ENCODE measurements at places on chromosomes 12 and 14.

GRCh38 chr12:45388545-45388944, 172.7 kb downstream of the ANO6 start:
- H3K4me1 ChIP-seq: no peaks in the 10 kb centered on the region
- peak; percentile 34 for DNase-seq
- no peaks in the 10 kb centered on the region for H3K27me3 ChIP-seq
- H3K4me3 ChIP-seq: no peak overlapping the region
- peaks cover 13% of the 10 kb centered on the region for H3K36me3 ChIP-seq
- H3K27ac ChIP-seq: no peak overlapping the region

DNA sequence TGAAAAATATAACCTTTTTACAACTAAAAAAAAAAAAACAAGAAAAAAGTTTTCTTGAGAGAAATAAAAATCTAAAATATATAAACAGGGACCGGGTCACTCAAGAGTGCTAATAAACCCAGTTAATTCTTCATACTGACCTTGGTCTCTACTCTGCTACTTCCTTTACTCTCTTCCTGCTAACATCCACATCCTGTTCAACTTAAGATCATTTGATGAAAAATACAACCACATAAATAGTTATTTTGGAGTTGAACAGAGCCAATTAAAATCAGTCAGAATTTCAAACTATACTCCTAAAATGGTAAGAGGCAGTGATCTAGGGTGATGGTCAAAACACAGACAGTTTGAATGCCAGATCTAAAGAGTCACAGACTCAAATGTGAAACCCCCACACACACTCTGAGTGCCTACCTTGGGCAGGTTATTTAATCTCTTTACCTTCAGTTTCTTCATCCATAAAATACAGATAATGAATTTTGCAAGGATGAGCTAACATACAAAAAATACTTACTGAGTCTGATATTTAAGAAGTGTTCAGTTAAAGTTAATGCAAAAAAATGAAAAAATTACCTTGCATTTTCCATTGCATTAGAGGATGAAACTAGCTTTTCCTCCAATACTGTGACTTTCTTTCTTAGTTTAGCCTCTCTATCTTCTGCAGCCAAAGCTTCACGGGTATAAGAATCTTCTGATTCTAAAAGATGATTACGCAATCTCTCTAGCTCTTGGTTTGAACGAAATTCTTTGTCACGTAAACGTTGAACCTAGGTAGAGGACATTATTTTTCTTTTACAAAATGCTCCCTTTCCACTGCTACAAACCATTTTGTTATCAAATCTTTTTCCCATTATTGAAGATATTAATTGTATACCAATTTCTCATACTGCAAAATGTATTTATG, 40.9 kb downstream of the TRIP11 start:
- H3K4me3 ChIP-seq: no peak overlapping the region
- peaks cover 18% of the 10 kb centered on the region for H3K36me3 ChIP-seq
- no peaks in the 10 kb centered on the region for H3K27me3 ChIP-seq
- H3K27ac ChIP-seq: no peak overlapping the region
- peak; percentile 19 for DNase-seq
- H3K4me1 ChIP-seq: no peaks in the 10 kb centered on the region

GRCh38 chr14:72880820-72881219, 13.1 kb downstream of the DPF3 start:
- no peak overlapping the region for H3K27ac ChIP-seq
- H3K4me1 ChIP-seq: peaks cover 32% of the 10 kb centered on the region
- no peaks in the 10 kb centered on the region for H3K36me3 ChIP-seq
- H3K27me3 ChIP-seq: no peaks in the 10 kb centered on the region
- H3K4me3 ChIP-seq: no peak overlapping the region

GRCh38 chr14:96260341-96260821, 4.4 kb downstream of the BDKRB1 start:
- no peaks in the 10 kb centered on the region for H3K4me1 ChIP-seq
- H3K36me3 ChIP-seq: no peaks in the 10 kb centered on the region
- no peak for DNase-seq
- peaks cover 6% of the 10 kb centered on the region for H3K27me3 ChIP-seq

DNA sequence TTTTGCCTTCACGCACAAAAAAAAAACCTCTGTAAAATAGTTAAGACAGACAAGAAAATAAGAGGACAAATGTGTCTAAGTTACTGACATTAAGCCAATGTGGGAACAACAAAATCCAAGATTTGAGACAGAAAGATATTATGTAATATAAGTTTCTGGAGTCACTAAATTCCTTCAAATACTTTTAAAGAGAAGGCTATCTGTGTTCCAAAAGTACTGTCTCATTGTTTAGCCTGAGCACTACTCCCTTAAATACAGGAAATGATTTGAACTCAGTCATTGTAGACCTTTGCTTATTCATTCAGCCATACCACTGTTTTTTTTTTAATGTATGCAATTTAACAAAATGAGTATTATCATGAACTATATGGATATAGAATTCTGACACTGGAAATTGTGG, 82.7 kb upstream of the KITLG start:
- H3K27me3 ChIP-seq: no peaks in the 10 kb centered on the region
- no peaks in the 10 kb centered on the region for H3K36me3 ChIP-seq
- H3K27ac ChIP-seq: no peak overlapping the region
- H3K4me3 ChIP-seq: no peak overlapping the region
- no peak for DNase-seq

DNA sequence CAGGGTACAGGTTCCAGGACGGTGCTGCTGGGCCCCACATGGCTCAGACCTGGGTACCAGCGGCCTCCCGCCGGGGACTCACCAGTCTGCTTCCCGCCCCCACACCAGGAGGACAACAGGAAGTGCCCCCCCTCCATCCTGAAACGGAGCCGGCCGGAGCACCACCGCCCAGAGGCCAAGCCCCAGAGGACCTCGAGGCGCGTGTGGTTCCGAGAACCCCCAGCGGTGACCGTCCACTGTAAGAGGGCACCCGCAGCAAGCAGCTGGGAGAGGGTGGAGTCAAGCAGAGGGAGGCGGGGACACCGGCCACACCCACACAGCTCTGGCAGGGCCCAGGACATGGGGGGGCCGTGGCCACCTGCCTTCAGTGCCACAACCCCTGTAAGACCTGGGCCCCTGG, 8.1 kb downstream of the C14orf180 start:
- H3K4me3 ChIP-seq: no peak overlapping the region
- no peaks in the 10 kb centered on the region for H3K36me3 ChIP-seq
- no peak for DNase-seq
- no peaks in the 10 kb centered on the region for H3K4me1 ChIP-seq
- H3K27ac ChIP-seq: no peak overlapping the region

DNA sequence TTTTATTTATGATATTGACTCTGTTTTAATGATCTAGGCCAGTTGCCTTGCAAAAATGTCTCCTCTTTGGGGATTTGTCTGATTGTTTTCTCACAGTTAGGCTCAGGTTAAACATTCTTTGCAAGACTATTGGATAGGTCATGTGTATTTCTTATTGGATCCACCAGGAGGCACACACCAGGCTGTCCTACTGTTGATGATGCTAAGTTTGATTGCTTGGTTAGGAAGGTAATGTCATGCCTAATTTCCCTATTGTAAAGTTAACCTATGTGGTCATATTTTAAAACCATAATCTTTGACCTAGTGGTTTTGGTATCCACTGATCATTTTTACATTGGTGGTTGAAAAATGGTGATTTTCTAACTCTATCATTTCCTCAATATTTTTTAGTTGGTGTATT, 137.1 kb downstream of the BRMS1L start:
- no peak overlapping the region for H3K4me3 ChIP-seq
- H3K36me3 ChIP-seq: no peaks in the 10 kb centered on the region
- no peak overlapping the region for H3K27ac ChIP-seq

- no peak for DNase-seq
- peak overlapping the region; percentile 73 for H3K27ac ChIP-seq
- no peaks in the 10 kb centered on the region for H3K27me3 ChIP-seq
- no peak overlapping the region for H3K4me3 ChIP-seq
- peaks cover 2% of the 10 kb centered on the region for H3K36me3 ChIP-seq
These were observed 13.8 kb downstream of the DTX1 start for GRCh38 chr12:113070117-113070906.

GRCh38 chr14:68389943-68390342, 402.9 kb downstream of the ZFP36L1 start:
- H3K4me1 ChIP-seq: peaks cover 4% of the 10 kb centered on the region
- no peak overlapping the region for H3K27ac ChIP-seq
- H3K27me3 ChIP-seq: no peaks in the 10 kb centered on the region
- H3K4me3 ChIP-seq: no peak overlapping the region
- DNase-seq: no peak

DNA sequence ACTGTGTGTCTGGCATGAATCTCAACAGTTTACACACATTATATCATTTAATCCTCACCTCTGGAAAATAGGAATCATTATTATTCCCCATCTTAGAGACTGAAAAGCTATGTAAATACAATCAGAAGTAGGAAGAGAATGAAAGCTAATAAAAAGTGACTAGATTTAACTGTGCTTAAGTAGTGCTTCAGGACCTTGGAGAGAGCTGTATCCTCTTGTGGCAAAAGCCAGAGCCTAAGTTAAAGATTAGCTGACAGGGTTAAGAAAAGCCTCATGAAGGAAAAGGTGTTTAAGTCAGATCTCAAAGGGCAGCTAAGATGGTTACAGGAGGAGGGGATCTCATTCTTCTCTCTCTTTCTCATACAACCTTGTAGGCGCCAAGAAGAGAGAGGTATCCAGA, 65.3 kb upstream of the TMEM233 start:
- H3K27ac ChIP-seq: no peak overlapping the region
- no peaks in the 10 kb centered on the region for H3K27me3 ChIP-seq
- H3K4me3 ChIP-seq: no peak overlapping the region
- no peaks in the 10 kb centered on the region for H3K36me3 ChIP-seq
- DNase-seq: no peak

- H3K36me3 ChIP-seq: no peaks in the 10 kb centered on the region
- DNase-seq: no peak
- peaks cover 11% of the 10 kb centered on the region for H3K4me1 ChIP-seq
- H3K4me3 ChIP-seq: no peak overlapping the region
- no peaks in the 10 kb centered on the region for H3K27me3 ChIP-seq
These were observed 8.4 kb upstream of the PGF start for GRCh38 chr14:74963705-74964271.

DNA sequence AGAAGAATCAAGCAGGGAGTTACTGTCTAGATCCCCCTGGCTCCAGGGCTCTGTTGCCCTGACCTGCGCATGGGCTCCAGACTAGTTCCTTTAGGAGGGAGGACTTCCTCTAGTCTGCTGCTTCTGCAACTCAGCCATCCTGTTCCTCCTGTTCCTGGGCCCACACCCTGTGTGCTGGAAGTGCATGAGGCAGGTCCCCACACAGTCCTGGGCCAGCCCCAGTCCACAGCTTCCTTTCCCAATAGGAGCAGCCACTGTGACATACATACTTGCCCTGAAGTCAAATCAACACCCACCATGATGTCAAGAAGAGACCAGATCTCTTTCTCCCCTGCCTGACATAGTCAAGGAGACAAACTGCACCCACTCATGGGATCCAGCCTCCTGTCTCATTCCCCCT, 1.3 kb downstream of the SDR9C7 start:
- H3K27me3 ChIP-seq: no peaks in the 10 kb centered on the region
- no peak for DNase-seq
- H3K4me3 ChIP-seq: no peak overlapping the region
- H3K27ac ChIP-seq: no peak overlapping the region

GRCh38 chr12:71846322-71846940, 6.9 kb downstream of the TBC1D15 start:
- no peaks in the 10 kb centered on the region for H3K36me3 ChIP-seq
- no peak for DNase-seq
- no peak overlapping the region for H3K4me3 ChIP-seq
- no peak overlapping the region for H3K27ac ChIP-seq
- H3K27me3 ChIP-seq: no peaks in the 10 kb centered on the region

All from natural killer cell (primary cell).